ENCODE measurements at places on chromosomes 2 and 18.
A peak's percentile ranks its signal among the peaks of the same experiment; 100 is the strongest.

- no peak for DNase-seq
Observed at GRCh38 chr2:19772981-19773380, 128.8 kb downstream of the TTC32 start.

- no peak for DNase-seq
Observed at GRCh38 chr18:39752351-39752750, 2186.8 kb upstream of the CELF4 start.

DNA sequence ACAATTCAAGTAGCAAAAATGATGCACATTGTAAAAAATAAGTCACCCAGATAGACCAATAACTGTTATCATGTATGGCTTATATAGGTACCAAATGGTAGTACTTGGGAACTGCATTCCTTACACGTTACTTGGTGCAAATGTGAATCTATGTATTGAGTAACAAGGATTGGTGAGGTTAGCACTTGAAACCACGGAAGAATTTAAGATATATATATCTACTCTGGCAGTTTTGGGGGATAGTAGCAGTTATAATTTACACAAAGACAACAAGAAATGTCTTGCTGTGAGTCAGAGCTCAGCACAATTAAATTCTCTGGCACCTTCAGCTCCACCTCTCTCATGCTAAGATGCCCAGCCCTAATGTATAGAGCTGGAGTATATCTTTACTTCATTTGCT, 359.4 kb upstream of the RAB12 start:
- no peak for DNase-seq

DNA sequence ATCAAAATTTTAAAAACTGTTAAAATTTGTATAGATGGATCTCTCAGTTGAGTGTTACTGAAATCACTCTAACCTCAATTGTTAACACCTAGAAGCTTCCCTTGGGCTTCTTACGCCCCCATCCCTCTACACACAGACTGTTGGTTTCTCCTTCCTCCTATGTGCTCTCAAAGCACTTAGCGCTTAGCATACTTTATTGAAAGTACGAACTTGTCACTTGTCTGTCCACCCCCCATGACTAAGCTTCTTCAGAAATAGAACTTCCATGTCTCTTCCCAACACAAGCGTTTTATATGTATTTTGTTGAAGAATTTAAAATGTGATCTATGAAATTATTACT, 441 bp downstream of the MPHOSPH10 start:
- no peak for DNase-seq

DNA sequence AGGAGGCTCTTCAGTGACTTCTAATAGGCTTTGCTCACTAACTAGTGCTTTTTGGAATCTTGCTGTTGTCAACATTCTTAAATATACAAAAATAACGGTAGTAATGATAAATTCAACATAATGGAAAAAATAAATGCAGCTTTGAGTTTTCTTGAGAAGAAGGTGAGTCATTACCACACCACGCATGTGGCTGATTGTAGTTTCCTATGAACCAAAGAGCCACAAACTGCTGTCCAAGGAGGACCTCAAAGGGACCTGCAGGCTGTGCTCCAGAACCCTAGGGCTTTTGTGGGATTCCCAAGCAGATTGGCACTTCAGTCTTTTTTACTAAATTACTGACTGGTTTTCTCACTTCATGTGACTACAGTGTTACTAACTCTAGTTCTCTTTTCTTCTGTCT, 66.7 kb downstream of the TPGS2 start:
- DNase-seq = no peak

GRCh38 chr2:108787216-108787541, 608 bp downstream of the CCDC138 start:
- no peak for DNase-seq

GRCh38 chr2:9085353-9085752, 81.9 kb upstream of the MBOAT2 start:
- no peak for DNase-seq

GRCh38 chr2:74835831-74836674, 2.1 kb downstream of the HK2 start:
- no peak for DNase-seq

- DNase-seq = no peak
Observed at GRCh38 chr2:69177063-69177771, 164.2 kb downstream of the ANTXR1 start.

- no peak for DNase-seq
Observed at GRCh38 chr2:95020275-95021022, 5.1 kb upstream of the MAL start.

GRCh38 chr18:78622907-78623541, 356.6 kb upstream of the SALL3 start:
- no peak for DNase-seq

- DNase-seq = no peak
Observed at GRCh38 chr2:32931519-32931918, 15.2 kb upstream of the LTBP1 start.

DNA sequence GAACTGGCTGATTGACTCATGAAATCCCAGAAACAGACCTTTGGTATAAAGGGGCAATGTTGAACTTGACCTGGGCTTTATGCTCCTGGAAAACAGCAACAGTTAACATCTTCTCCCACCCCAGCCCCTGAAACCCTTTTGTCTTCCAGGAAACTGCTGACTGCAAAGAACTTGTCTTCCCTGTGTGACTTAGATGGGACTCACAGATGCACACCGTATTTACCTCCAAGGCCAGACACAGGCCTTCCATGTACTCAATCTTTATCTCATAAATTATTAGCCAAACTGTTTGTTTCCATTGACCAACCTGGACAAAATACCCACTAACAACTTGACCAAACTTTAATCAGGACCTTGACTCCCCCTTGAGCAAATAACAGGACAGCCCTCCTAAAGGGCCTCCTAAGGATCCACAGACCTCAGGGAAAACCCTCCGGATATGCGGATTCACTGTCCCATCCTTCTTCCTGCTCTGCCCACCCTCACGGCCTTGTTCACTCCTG, 36.3 kb downstream of the PIEZO2 start:
- DNase-seq = no peak

- peak; percentile 52 for DNase-seq
Observed at GRCh38 chr2:46942143-46942526, 26.5 kb upstream of the MCFD2 start.

DNA sequence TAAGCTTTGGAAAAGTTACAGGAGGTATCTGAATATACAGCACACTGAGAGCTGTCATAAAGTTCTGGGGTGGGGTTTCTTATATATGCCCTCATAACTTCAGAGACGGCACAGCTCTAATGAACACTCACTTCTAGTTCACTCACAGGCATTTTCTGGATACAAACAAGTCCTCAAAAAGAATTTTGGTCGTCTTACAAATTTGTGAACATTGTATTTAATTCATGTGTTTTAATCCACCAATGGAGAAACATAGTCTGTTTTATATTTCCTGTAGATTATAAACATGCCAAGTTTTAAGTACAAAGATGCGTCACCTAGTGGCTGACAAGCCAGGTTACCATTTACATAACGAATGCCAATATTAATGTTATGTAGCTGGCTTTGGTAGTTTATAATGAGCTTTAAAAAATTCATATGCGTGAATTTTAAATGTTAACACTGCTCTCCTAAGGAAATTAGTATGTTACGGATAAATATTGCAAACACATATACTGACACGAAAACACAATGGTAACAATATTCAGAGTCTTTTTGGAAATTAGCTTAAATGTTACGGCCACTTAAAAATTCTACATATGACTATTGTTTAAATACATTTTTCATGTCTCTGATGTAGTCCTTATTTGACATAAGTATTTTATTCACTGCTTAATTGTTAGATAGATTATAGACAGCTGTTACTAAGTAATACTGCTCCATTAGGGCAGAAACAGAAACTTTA, 2.5 kb downstream of the COL3A1 start:
- no peak for DNase-seq

GRCh38 chr2:179417436-179417949, 152.9 kb upstream of the SESTD1 start:
- no peak for DNase-seq

DNA sequence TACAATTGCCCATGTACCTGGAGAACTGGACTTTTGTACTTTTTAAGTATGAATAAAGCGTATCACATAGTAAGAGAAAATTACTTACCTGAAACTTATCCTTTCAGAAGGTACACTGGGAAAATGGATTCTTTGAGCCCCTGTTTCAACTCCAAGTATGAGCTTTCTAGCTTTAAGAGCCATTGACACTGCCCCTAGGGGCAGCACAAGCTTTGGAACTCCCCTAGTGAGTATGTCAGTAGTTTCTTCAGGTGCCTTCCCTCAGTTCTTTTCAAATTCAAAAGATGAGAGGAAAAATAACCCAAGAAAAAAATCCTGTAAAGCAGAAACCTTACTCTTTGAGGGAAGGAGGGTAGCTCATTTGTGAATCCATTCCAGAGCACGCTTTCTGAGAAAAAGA, 124.1 kb downstream of the MEMO1 start:
- no peak for DNase-seq

GRCh38 chr2:116935097-116935814, 879.2 kb upstream of the DDX18 start:
- no peak for DNase-seq
